Heart left ventricle (tissue), 16 donors: ENCODE measurements at places on chromosomes 7 and 10.

GRCh38 chr7:81014266-81014665 lies 95.4 kb upstream of the SEMA3C start:
- DNase-seq = no peak

DNA sequence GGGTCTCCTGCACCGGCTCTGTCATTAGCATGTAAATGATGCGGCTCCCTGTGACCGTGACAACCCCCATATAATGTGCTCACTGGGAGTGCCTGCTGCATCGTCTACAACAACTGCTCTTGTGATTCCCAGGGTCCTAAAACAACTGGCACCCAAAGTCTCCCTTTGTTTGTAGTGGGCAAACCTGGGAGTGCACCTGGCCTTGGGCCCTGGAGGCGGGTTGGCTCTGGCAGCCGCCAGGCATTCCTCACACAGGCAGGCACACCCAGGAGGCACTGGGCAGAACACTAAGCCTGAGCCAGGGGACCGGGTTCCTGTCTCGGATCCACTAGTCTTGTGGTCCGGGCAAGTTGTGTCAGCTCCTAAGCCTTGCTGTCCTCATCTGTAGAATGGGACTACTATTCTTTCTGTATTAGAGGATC lies 115.5 kb upstream of the GPR26 start:
- no peak for DNase-seq

GRCh38 chr10:5550621-5551530 lies 26.1 kb downstream of the CALML3 start:
- DNase-seq = peak; percentile 46

- DNase-seq = no peak
Observed at GRCh38 chr7:94154858-94155257, 150.7 kb upstream of the BET1 start.

- DNase-seq = no peak
Observed at GRCh38 chr10:108755646-108756045, 1167.7 kb downstream of the XPNPEP1 start.

DNA sequence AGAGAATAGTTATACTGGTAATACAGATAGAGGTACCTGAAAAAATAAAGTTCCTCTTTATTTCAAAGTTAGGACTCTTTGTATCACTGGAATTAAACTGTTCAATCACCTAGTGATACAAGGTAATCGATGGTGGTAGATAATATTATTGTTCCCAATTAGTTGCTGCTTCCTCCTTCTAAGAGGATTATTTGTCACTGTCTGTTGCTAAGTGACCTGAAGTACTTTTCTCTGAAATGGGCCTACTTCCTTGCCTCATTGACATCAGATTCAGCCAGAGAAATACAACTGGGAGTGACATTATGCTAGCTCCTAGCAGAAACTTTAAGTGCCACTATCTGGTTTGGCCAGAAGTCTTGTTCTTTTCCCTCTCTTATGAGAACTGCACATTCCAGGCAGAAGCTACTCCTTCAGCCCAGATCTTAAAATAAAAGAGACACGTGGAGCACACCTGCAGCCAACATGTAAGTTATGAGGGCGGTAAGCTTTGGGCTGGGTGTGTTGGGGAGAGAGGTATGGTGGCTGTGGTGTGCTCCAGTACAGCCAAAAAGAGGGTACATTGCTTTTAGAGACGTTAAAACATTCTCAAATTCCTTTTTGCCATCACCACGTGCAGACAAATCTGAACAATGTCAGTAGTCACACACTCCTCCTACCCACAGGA lies 54.8 kb downstream of the MINDY3 start:
- no peak for DNase-seq

DNA sequence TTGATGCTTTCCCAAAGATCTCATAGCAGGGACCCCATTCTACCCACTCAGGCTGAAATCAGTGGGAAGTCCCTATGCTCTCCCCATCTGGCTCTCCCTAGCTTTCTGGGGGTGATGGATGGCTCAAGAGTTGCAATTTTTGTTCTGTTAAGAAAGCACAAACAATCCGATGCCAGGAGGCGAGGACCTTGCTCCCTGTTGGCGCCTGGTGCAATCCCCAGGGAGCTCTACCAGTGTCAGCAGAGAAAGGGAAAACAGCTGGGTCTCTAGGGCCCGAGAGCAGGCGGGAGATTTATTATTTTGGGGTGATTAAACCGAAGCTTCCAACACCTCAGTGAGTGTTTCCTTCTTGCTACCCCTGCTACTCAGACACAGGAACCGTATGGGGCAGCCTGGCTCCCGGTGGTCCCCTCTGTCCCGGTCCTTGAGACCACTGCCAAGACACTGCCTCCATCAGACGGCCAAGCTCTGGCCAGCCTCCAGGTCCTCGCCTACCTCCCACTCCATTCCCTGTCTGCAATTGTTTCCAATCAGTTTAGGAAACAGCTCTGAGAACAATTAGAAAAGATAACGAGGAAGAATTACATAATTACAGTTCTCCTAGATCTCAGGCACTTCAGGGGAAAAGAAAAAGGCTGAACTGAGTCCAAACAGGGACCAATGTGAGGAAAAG lies 147.9 kb downstream of the PLXNA4 start:
- DNase-seq = no peak

GRCh38 chr7:101200862-101201599 lies at the start of gene MOGAT3:
Gene MOGAT3 (minus strand): TSS chr7:101201036. CDS start chr7:101200854, 182 bp downstream.
- no peak for DNase-seq

GRCh38 chr10:48511875-48512231 lies 93.0 kb downstream of the ARHGAP22 start:
- no peak for DNase-seq

GRCh38 chr10:64458306-64458705 lies 937.1 kb downstream of the REEP3 start:
- no peak for DNase-seq

GRCh38 chr7:36455646-36456045 lies 66.0 kb downstream of the ANLN start:
- DNase-seq = no peak

DNA sequence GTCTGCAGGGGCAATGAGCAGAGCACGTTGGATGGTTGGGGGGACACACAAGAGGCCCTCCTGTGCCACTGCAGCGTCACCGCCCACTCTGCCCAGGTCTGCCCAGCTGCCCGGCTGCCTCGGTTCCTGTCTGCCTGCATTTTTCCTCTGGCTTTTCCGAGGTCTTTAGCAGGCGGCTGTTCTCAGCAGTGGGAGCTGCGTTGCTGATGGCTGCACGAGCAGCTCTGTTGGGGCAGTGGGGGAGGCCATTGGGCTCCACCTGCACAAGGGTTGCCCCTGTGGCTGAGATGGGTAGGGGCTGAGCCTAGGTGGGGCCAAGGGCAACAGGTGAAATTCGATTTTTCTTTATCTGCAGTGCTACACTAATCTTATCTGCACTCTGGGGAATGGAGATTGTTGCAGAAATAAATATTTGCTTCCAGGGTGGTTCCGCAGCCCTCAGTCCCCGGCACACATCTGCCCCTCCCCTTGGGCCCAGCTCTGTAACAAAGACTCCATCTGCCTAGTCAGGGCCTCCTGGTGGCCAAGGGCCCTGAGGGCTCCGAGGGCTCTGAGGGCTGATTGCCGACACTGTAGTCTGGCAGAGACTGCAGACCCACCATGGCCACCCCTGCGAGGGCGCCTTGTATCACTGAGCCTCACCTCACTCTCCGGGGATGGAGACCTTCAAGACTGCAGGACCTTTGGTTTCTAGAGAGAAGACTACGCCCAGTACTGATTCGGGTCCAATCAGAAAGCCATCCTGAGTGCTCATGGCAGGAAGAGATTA lies 141.7 kb upstream of the SHH start:
- DNase-seq = no peak

DNA sequence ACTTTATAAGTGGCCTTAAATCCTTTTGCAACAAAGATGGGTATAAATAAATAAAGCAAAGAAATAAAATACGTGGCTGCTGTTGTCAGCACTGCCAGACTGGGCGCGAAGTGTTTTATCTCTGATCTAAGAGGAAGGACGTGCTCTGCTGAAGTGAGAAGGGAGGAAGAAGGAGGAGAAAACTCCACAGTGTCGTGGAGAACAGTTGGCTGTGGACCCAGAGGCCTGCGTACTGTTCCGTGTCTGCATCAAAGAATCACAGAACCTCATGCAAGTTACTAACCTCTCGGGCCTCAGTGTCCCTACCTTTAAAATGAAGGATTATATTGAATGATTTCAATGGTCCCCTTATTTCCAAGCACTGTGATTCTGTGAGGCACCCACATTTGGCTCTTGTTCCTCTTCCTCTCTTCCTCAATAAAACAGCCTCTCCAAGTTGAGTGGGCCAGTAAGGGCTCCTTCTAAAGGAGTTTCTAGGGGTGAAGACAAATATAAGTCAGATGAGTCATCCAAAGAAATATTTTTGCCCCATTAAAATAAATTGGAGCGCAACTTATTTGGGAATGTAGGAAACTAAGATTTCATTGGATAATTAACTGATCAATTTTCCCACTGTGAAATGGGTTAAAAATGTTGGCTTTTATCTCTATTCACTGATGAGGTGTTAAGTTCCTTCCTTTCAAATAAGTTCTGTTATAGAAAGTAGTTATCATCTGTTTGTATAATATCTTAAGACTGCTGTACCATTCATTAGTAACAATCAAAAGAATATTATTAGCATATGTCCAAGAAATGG lies 126.9 kb upstream of the EFCAB10 start:
- DNase-seq = no peak

DNA sequence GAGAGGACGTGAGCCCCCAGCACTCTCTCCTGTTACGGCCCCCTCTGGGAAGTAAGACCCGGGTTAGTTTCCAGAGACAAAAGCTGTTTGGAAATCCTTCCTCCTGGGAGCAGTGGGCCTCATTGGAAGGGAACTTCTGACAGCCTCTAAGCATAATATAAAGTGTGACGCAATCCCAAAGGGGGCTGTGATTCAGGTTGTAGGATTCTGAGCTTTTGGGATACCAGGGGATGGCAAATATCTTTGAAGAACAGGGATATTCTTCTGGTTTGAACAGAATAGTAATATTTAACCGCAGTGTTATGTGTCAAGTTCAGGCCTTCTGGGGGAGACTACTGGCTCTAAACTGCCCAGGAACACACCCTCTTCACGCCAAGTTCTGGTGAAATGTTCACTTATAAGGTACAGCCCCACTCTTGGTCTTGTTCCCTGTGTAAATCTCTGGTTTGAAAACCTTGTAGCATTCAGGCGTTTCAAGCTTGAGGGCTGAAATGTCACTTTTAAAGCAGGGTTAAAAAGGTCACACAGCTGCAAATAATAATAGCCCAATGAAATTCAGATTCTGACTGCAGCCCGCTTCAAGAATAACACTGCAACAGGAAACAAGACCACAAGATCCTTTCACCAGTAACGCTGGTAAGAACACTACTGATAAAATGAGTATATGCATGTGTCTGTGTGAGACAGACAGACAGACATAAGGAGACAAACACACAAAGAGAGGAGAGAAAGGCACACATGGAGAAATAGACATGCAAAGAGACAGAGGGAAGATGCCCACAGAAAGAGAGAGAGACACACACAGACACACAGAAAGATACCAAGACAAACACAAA lies 69.0 kb downstream of the CREB5 start:
- DNase-seq = no peak

GRCh38 chr10:47406870-47407691 lies 23.0 kb upstream of the ZNF488 start:
- no peak for DNase-seq

- DNase-seq = no peak
Observed at GRCh38 chr7:34371922-34372321, 286.1 kb upstream of the NPSR1 start.

DNA sequence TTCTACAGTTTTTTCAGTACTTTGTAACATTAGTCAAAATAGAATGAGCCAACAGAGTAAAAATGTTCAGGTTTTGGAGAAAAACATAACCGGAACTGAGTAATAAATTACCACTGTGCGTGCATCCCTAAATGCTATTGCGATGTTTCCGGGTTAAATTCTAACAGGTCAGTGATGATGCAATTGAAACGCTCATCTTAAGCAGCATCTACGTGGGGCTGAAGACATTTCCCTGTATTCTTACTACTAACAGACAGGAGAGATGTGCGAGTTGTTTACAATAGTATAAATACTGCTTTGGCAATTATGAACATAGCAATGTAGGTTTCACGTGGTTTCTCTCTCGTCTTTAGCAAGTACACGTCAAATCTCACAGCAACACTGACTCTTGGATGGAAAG lies 149.4 kb downstream of the USP6NL start:
- no peak for DNase-seq

GRCh38 chr7:29593459-29593858 lies 29.8 kb downstream of the PRR15 start:
- no peak for DNase-seq

- no peak for DNase-seq
Observed at GRCh38 chr10:4189281-4189680, 404.3 kb upstream of the KLF6 start.

GRCh38 chr10:124588736-124589490 lies 127.3 kb downstream of the LHPP start:
- DNase-seq = peak; percentile 60

DNA sequence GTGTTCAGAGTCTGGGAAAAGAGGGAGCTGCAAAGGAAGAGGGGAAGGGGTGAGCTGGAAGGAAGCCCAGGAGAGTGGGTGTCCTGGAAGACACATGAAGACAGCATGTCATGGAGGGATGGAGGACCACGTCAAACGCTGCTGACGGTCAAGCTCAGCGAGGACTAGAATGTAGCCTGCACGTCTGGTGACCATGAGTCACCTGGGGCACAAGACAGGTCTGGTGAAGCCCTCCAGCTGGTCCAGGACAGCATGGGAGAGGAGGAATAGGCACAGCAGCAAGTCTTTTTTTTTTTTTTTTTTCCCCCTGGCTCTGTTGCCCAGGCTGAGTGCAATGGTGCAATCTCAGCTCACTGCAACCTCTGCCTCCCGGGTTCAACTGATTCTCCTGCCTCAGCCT lies 19.6 kb upstream of the AMZ1 start:
- no peak for DNase-seq

DNA sequence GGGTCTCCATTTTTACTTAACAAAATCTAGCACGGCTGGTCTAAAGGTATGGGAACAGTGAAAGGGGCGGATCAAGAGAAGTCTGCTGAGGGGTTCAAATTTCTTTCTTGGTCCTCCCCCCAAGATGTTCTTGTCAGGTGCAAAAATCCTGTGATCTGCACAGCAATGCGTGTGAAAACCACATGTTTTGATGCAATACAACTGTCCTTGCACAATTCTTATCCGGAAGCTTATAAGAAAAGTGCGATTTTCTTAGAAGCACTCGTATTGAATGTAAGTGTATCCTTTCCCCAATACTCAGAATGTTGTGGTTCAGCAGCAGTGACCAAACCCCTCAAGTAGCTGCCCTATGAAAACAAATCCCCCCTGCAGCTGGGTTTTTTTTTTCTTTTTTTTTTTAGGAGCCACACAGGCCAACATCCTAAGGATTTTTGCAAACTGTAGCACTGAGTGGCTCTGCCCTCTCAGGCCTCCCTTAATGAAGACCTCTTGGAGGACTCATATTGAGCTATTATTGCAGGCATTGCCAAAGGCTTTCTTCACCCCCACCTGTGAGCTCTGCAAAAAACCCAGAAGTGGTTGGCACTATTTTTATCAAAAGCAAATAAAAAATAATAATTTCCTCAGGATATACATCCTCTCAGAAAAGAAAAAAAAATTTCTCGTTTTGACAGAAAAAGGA lies 151.9 kb upstream of the ITGB1 start:
- DNase-seq = no peak

DNA sequence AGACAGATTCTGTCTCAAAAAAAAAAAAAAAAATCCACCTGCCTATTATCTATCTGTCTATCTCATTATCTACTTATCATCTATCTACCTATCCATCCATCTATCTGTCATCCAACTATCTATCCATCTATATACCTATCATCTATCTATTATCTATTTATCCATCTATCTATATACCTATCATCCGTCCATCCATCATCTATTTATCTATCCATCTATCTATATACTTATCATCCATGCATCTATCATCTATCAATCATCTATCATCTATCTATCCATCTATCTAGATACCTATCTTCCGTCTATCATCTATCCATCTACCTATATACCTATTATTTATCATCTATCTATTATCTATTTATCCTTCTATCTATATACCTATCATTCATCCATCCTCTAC lies 16.5 kb upstream of the TPST1 start:
- no peak for DNase-seq
